Bronchus fibroblast of lung (primary cell): ENCODE measurements at places on chromosomes 11 and 22. TPM values are rescaled to one million over a fixed set of nuclear protein-coding genes. Genes with fewer than 3 reads are reported as not detected.

The OR8K3 gene
- total RNA-seq, result not detected in 2 replicates

The ATF4 gene
- 396 and 410 TPM in 2 replicates for total RNA-seq

The SCO2 gene
- total RNA-seq, result 0.30 and 1.8 TPM in 2 replicates

The BLID gene
- 0.15 and 1.5 TPM in 2 replicates for total RNA-seq

The LMNTD2 gene
- 0.59 and 0.84 TPM in 2 replicates for total RNA-seq

The DBX1 gene
- not detected in 2 replicates for total RNA-seq

The TSPAN18 gene
- total RNA-seq, result not detected in 2 replicates

The MRE11 gene
- 10.4 and 11.1 TPM in 2 replicates for total RNA-seq

The APOL5 gene
- total RNA-seq, result not detected in 2 replicates

The MUC6 gene
- not detected in 2 replicates for total RNA-seq

The CDC45 gene
- total RNA-seq, result 45.9 and 47.9 TPM in 2 replicates

The JAML gene
- not detected in 2 replicates for total RNA-seq

The OR8G5 gene
- total RNA-seq, result not detected in 2 replicates

The HIKESHI gene
- total RNA-seq, result 50.7 and 52.1 TPM in 2 replicates

The TOLLIP gene
- 22.0 and 27.8 TPM in 2 replicates for total RNA-seq

The TMPRSS13 gene
- total RNA-seq, result not detected in 2 replicates

The ZNF214 gene
- total RNA-seq, result 0.89 and 1.8 TPM in 2 replicates

The FAM83F gene
- under 0.01 and 0.17 TPM in 2 replicates for total RNA-seq

The MMP20 gene
- not detected in 2 replicates for total RNA-seq

The TMPRSS5 gene
- total RNA-seq, result under 0.01 TPM in 2 replicates

The OR8B3 gene
- total RNA-seq, result not detected in 2 replicates

The PTPRCAP gene
- total RNA-seq, result 0.45 TPM in 1 of 2 replicates, not detected in the other

The APOL3 gene
- total RNA-seq, result 3.1 and 3.9 TPM in 2 replicates

The GDPD4 gene
- total RNA-seq, result not detected in 2 replicates

The MFRP gene
- not detected in 2 replicates for total RNA-seq
